ENCODE measurements at places on chromosomes 2 and 18.

- DNase-seq, result no peak
Measured at GRCh38 chr2:95334916-95335641, 37.9 kb downstream of the KCNIP3 start.

DNA sequence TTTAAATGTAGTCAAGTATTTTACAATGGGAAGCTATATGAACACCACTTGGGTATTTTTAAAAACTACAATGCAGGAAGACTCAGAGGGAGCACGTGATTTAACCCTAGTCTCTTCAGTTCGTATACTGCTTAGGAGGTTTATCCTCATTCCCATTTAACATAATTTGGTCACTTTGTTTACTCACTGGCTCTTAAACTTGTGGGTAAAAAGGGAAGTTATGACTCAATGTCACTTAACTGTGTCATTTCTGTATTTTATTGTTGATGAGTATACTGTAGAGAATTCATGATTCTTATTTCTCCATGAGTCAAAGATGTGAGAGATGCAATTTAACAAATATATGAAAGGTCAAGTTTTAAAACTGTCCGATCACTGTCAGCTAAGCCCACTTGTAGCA, 48.2 kb downstream of the SLC66A3 start:
- DNase-seq, result no peak

- DNase-seq, result no peak
Measured at GRCh38 chr2:74083750-74084149, 64.0 kb downstream of the BOLA3 start.

DNA sequence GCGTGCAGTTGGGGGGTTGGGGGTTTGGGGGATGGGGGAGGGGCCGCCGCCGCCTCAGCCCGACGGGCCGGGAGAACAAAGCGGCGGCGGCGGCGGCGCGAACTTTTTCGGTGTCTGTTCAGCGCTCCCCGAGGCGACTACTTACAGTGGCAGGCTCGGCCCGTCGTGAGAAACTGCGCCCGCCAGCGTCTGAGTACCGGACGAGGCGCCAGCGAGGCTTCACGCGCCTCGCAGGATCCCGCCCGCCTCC, 172 bp downstream of the PRKD3 start:
- no peak for DNase-seq

DNA sequence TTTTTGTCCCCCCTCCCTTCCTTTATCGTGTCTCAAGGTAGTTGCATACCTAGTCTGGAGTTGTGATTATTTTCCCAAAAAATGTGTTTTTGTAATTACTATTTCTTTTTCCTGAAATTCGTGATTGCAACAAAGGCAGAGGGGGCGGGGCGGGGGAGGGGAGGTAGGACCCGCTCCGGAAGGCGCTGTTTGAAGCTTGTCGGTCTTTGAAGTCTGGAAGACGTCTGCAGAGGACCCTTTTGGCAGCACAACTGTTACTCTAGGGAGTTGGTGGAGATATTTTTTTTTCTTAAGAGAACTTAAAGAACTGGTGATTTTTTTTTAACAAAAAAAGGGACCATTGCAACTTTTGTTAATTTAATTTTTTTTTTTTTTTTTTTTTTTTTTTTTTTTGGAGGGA, 2.1 kb downstream of the SOX11 start:
- DNase-seq, result peak; percentile 18

DNA sequence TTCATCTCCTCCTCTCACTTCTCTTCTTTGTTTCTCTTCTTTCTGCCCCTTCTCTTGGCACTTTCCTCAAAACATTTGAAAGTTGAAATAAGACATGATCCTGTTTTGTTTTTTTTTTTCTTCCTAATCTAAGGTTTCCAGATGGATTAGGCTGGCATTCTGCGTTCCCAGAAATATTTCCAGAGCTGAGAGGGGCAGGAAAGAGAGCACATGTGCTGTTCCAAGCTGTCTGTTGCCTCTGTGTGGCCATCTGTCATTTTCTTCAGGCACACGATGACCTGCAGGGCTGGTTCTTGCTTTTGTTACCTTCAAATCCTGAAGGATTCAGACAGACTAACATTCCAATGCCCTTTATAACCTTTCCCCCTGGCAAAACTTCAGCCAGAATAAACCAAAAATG, 142.9 kb downstream of the RNF144A start:
- no peak for DNase-seq

GRCh38 chr18:31275722-31276463, 42.1 kb upstream of the DSG1 start:
- no peak for DNase-seq

- DNase-seq, result no peak
Measured at GRCh38 chr2:234133004-234133403, 82.5 kb downstream of the SPP2 start.

GRCh38 chr2:67773851-67774250, 289.0 kb downstream of the C1D start:
- DNase-seq, result no peak

DNA sequence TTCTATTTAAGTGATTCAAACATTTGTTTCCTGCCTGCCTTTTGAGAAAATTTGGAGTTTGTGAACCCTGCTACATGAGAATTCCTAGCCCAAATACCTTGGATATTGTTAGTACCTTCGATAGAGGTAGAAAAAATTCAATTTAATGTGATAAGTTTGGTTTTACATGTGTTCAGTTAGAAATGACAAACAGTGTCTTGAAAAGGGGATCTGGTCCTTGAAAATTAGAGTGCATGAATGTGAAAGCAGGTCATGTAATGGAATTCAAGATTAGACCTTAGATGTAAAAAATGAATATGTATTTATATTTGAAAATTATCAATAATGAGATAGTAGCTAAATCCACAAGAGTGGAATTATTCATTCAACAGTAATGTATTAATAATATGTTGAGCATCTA, 70.5 kb downstream of the PIK3C3 start:
- no peak for DNase-seq

DNA sequence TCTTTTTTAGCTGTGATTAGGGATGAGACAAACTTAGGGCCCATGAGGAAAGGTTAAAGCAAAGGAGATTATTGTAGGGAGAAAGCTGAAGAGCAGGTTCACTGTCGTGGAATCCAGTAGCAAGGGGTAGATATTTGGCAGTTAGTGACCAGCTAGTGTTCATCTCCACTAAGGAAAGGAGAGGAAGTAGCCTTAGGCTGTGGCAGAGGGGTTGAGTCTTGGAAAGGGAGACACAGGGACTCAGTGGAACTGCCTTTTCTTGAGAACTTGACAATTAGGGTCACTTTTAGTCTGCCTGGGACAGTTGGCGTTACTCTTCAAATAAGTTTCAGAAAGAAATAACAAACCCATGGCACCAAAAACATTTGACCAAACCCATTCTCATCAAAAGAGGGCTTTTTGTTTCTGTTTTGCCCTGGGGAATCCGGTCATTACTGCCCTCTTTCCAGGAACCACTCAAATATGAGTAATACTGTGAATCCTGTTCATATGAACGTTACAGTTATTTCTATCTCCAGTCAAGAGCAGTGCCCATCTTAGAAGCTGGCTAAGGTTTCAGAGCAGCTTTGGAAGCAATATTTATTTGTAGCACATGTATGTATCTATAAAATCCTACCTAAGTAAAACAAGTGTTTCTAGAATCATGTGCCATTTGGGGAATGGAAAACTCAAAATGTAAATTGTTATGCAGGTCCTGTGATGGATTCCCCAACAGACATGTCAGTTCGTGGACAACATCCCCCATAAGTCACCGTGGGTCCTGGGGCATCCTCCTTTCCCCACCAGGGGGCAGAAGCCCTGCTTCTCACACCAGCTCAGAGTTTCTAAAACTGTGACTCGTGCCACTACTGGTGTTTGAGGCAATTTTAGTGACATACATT, 77.3 kb upstream of the PHLPP1 start:
- DNase-seq, result no peak

DNA sequence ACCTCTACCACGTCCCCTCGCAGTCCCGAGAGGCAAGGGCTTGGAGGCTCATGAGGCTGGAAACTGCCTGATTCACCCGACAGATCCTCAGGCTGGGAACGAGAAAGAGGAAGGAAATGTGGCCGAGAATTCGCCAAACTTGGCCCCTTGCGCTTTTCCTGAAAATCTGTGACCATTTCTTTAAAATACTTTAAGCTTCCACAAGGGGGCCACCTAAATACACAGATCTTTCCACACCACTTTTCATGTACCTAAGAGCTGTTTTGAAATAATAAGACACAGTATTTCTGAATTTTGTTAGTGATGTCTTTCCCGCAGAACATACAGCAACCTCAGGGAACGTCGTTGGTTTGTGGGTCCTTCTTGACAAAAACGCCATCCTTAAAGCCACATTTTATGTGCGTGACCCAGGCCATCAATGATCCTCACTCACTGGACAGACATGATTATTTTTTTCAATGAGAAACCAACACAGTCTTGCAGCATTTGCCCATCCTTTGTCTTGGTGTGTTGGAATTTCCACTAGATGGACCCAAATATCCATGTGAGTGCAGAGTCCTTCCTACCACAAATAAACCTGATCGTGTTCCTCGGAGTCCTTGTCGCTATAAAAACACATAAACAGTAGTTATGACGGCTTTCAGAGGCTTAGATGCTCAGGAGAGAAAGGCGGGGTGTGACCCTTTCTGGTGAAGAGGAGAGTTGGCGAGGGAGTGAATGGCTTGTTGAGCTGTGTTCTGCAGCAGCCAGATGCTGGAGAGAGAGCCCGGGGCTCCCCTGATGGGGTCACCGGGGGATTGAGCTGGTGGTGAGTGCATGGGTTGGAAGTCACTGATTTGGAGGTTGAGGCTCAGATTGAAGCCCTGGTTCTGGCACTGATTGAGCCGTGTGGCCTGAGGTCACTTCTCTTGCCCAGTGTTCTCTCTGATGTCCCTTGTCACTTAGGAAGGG, 25.0 kb downstream of the DCDC2C start:
- DNase-seq, result peak; percentile 31

Measured in NCI-H1092 treated with DMSO at 0.1 percent for 48 hours (cell line).